ENCODE measurements at places on chromosomes 3 and 15. TPM values are rescaled to one million over a fixed set of nuclear protein-coding genes. Genes with fewer than 3 reads are reported as not detected.

- DNase-seq, result no peak
These were observed 235.3 kb downstream of the KCNMB2 start for GRCh38 chr3:178771511-178771910.

DNA sequence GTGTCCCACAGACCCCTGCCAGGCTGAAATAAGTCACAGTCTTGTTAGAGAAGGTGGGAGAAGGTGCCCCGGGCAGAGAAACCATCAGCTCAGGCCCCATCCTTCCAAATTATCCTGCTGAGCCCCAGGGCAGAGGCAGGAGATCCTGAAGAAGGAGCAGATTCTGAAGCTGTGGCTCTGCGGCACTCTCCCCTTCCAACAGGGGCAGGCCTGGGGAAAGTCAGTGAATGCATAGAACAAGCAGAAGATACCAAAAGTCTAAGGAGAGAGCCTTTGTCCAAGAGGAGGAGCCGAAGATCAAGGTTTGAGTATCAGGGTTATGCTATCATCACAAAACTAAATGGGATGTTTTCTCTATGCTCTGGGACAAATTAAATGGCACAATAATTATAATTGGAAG is 249.3 kb downstream of the XXYLT1 start:
- no peak for DNase-seq

DNA sequence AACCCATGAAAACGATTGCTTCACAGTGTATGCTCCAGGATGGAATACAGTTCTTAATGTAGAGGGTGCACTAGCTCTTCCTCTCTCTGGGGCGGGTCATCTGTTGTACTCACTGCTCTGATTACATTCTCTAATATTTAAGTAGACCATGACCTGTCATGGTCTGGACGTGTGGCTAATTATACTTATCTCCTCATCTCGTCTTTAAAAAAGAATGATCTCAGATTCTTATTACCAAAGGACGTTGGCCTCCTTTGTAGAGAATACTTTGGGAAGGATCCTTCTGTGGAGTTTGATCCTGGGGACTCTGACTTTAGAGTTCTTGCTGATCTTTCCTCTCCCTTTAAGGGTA is 48.4 kb upstream of the TRAK1 start:
- DNase-seq, result no peak

DNA sequence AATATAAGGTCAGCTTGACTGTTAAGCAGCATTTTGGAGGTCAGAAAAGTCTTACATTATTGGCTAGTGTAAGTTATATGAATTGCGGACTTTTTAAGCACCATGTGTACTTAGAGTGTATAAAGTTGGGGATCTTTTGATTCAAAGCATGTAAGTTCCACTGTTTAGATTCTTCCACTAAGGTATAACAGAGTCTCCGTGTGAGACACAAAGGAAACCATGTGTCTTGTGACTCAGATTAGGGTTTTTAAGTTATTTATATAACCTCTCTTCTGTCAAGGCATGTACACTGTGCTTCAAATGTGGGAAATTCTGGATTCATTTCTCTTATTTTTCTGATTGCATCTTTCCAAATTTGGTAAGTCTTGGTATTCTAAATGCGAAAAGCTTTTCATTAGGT is 143.5 kb upstream of the SOX2 start:
- no peak for DNase-seq

SETMAR gene
- 20.7 TPM for total RNA-seq

Data from suprapubic skin (tissue), 4 donors.